Stimulated activated CD4-positive, alpha-beta T cell treated with anti-CD3 and anti-CD28 coated beads, Interleukin-4, amount 100 ng/mL, for 4 hours (primary cell): ENCODE measurements at places on chromosomes 5 and 9.

DNA sequence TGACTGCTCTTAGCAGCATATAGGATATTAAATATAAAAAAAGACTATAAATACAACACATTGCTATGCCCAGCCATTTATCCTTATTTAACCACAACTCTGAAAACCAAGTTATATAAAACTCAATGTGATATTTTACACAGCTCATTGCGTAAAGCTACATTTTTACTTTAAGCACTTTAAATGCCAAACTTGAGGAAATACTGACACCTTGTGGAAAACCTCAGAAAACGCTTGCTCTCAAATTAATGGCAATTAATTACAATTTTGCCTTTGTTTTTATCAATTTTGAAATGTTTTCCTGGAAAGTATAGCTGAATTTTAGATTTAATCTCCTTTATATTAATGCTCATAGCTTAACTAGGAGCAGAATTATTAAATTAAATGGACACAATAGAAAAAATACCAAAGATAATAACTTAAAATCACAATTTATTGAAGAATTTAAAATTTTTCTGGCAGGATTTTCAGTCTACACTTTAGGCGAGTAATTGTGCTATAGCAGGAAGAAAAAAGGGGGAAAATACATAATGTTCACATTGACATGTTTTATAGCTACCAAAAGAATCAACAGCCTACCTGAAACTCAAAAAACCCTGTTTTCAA, 25.2 kb upstream of the PLAC8L1 start:
- no peak for DNase-seq

- no peak for DNase-seq
Measured at GRCh38 chr5:68538814-68539420, 323.4 kb downstream of the PIK3R1 start.

DNA sequence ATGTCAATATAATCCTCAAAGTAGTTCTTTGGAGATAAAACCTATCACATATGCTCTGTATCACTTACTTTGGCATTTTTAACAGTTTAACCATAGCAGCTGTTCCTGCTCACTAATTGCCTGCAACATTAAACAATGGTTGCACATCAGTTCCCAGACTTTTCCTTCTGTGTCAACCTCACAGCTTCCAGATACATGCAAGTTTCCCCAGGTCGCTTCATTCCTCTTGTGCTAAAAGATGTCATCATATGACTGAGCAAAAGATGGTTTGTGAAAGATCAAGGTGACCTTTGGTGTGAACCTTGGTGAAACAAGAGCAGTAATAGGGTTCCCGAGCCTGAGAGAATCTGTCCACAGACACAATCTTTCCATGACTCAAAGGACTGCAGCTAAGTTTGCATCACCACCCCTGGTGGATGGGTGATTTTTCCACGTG, 500.4 kb upstream of the PAPPA start:
- no peak for DNase-seq

- no peak for DNase-seq
Measured at GRCh38 chr9:3868012-3868411, 342.2 kb upstream of the RFX3 start.

- DNase-seq: no peak
Measured at GRCh38 chr9:89686126-89686525, 81.3 kb downstream of the GADD45G start.
